ENCODE measurements at places on chromosomes 1 and 21.

GRCh38 chr1:201335174-201335870, 42.2 kb downstream of the TNNT2 start:
- no peak for DNase-seq

DNA sequence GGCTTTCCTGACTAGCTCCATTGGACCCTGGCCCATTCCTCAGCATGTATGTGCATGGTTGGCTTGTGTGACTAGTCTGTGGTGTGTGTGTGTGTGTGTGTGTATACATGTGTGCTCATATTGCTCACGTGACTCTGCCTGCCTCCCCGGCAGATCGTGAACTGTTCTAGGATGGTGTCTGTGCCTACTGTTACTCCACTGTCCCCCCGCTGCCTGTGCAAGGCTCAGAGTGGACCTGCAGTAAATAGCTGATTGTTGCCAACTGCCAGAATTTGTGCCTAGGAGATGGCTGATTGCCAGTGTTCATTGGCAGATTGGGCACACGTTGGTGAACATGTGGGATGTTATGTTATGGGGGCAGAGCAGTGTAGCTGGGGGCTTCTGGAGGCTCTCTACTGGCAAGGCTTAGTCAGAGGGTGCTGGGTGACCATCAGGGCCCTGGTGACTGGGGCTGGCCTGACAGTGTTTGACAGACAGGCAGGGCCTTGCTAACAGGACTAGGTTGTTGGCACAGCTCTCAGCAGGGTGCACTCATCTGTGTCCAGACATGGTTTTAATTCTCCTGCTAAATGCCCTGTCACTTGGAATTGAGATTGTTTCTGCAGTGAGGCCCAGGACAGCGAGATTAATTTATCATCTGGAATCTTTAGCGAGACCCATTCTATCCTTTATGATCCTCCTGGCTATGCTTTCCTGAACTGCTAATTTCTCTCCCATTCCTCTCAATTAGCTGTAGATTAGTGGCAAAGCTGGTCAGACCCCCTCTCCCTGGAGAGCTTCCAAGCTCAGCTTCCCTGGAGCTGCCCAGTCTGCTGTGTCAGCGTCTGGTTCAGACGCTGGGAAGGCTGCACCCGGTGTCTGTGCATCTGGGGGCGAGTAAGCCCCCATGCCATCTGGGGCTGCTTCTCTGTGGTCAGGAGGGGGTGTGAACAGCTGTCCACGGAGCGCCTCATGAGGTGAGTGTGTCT, 20.8 kb downstream of the SLC6A17 start:
- no peak for DNase-seq

DNA sequence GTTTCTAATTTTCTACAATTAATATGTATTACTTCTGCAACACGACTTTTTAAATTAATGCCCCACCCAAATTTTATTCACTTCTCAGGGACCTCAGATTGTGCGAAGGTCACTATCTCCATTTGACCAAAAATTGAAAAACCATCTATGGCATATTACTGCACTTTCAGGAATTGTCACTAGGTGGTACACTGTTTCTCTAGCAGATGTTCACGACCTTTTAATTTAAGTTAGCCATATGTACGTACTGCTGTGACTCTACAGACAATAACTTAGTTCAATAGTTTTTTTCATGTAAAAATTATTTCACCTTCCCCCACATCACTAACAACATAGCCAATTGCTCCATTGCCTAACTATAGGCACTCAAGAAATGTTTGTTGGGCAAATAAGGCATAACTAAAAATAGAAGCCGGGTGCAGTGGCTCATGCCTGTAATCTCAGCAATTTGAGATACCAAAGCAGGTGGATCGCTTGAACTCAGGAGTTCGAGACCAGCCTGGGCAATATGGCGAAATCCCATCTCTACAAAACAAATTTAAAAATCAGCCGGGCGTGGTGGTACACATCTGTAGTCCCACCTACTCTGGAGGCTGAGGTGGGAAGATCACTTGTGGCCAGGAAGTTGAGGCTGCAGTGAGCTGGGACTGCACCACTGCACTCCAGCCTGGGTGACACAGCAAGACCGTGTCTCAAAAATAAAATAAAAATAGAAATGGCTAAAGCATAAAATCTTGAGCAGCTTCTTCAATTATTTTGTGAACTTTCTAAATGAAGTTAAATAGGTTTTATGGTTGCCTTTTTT, 75.7 kb upstream of the PKN2 start:
- DNase-seq, result peak; percentile 39

- DNase-seq, result no peak
Observed at GRCh38 chr1:9905010-9905409, 5.1 kb downstream of the CTNNBIP1 start.

- DNase-seq, result no peak
Observed at GRCh38 chr1:213331631-213332175, 280.7 kb downstream of the RPS6KC1 start.

GRCh38 chr1:110875216-110875731, 2.3 kb downstream of the CD53 start:
- no peak for DNase-seq

GRCh38 chr1:200540281-200540680, 80.3 kb downstream of the KIF14 start:
- DNase-seq, result no peak
